Airway epithelial cell (primary cell): ENCODE measurements at places on chromosomes 13 and 19. TPM values are rescaled to one million over a fixed set of nuclear protein-coding genes. Genes with fewer than 3 reads are reported as not detected.

ADGRE2 gene
- 3.5 and 6.3 TPM in 2 replicates for total RNA-seq

PRODH2 gene
- total RNA-seq: not detected in 2 replicates

KLF5 gene
- total RNA-seq: 97.2 and 124 TPM in 2 replicates

ZNF681 gene
- 0.37 and 1.1 TPM in 2 replicates for total RNA-seq

ZNF581 gene
- 30.8 and 37.0 TPM in 2 replicates for total RNA-seq

SIGLEC8 gene
- not detected in 2 replicates for total RNA-seq

ATP4B gene
- not detected in 2 replicates for total RNA-seq

ZNF439 gene
- 0.65 and 0.92 TPM in 2 replicates for total RNA-seq

GFY gene
- total RNA-seq: not detected in 2 replicates

LMO7 gene
- 76.5 and 99.7 TPM in 2 replicates for total RNA-seq

ZNF283 gene
- total RNA-seq: 2.0 and 4.7 TPM in 2 replicates

PAK4 gene
- total RNA-seq: 28.1 and 29.4 TPM in 2 replicates

PDE4C gene
- not detected in 2 replicates for total RNA-seq

MEIOSIN gene
- not detected in 2 replicates for total RNA-seq

SHANK1 gene
- 0.35 TPM in 1 of 2 replicates, not detected in the other for total RNA-seq
